ENCODE measurements at places on chromosomes 11 and 22.

GRCh38 chr11:20912065-20912821 lies 242.9 kb downstream of the NELL1 start:
- DNase-seq = no peak

- DNase-seq = no peak
Observed at GRCh38 chr11:121794671-121795141, 321.3 kb downstream of the BLID start.

DNA sequence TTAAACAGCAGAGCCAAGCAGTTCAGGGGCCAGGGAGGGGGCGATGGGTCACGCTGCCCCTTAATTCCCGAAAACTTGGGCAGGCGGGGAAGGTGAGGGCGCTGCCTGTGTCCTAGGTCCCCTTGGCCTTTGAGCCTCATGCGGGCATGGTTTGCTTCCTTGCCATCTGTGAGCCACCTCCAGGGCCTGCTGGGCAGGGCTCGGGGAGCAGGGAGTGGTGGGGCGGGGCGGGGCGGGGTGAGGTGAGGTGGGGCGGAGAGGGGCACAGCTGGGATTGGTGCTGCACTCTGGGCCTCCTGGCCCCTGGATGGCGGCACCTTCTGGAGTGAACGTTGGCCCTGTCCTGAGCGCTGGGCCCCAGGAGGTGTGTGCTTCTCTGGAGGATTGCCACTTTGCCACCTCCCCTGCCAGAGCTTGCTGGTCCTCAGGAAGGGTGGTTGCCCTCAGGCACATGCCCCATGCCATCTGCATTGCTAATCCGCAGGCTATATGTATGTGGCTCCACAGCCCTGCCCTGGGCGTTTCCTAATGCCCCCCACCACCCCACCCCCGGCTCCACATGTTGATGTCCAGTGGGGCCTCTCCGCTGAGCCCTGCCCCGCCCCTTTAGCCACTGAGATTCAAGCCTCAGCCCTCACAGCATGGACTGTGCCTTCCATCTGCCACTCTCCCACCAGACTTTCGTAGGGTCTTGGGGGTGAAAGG lies 352.5 kb downstream of the TBC1D22A start:
- DNase-seq = no peak

DNA sequence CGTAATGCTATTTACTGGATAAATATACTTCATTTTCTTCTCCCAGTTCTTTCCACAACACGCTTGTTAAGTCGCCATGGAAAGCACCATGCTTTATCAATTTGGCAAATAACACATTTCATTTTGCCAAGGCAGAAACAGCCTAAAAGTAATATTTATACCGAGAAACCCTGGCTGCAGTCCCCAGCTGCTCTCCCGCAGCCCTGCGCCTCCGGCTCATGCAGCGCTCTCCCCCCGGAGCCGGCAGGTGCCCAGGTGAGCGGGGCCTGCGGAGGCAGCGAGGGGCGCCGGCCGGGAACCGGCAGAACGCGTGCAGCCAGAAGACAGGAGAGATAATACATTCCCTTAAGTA lies 681 bp upstream of the ARHGEF12 start:
- no peak for DNase-seq

- no peak for DNase-seq
Observed at GRCh38 chr22:44920183-44920582, 89.6 kb downstream of the PHF21B start.

DNA sequence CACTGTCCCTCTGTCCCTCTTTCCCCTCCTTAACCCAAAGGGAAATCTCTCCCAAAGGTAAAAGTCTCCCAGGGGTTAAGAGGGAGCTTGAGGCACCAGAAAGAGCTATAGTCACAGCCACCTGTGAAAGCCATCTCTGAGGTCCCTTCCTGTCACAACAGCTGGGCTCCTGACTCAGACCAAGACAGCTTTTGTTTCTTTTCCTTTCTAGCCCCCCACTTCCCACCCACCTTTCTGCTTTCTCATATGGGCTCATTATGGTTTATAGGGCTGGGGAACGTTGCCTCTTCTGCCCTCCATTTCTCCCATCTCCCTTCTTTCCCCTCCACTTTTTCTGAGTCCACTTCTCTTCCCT lies 19.1 kb downstream of the MIF start:
- no peak for DNase-seq

- no peak for DNase-seq
Observed at GRCh38 chr11:36012455-36012854, 68.6 kb downstream of the LDLRAD3 start.

- DNase-seq = no peak
Observed at GRCh38 chr11:92837595-92837994, 131.9 kb upstream of the MTNR1B start.
